ENCODE measurements at places on chromosomes 2 and 18.
A peak's percentile ranks its signal among the peaks of the same experiment; 100 is the strongest.

DNA sequence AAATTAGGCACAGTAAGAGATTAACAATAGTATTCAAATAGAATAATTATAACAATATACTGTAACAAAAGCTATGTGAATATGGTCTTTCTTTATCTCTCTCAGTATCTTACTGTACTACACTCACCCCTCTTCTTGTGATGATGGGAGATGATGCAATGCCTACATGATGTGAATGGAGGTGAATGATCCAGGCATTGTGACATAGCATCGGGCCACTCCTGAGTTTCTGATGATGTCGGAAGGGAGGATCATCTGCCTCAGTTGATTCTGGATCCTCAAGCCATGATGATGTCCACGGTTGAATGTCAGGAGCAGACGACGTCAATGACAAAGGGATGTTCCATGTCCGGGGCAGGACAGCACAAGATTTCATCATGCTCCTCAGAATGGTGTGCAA, 268.3 kb upstream of the MGAT5 start:
- DNase-seq = no peak

GRCh38 chr18:13725566-13726231, 659 bp downstream of the FAM210A start:
- DNase-seq = peak; percentile 14

GRCh38 chr2:20227894-20228505, 3.1 kb upstream of the SDC1 start:
- no peak for DNase-seq

GRCh38 chr18:8799596-8800441, 94.5 kb downstream of the MTCL1 start:
- DNase-seq = no peak

GRCh38 chr2:128442891-128443302, 124.2 kb upstream of the HS6ST1 start:
- DNase-seq = peak; percentile 1

DNA sequence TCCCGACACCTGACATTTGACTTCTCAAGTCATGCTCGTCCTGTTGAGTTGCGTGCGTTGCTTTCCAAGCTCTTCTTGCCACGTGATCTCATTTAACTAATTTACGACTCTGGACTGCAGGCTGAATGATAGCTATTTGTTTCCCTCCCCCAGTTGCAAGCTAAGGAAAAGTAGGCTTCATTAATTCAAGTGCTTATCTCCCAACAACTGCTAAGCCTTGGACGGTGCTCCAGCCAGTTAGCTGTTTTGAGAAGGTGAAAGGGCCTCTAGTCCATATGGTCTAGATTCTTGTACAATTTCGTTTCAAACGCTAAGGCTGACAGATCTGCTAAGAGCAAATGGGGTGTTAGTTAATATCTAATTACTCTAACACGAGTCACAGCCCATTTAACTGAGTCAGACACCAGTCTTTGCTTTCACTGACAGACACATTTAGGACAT, 21.1 kb downstream of the GPR45 start:
- no peak for DNase-seq

- no peak for DNase-seq
Measured at GRCh38 chr2:135149251-135149650, 97.2 kb downstream of the RAB3GAP1 start.

DNA sequence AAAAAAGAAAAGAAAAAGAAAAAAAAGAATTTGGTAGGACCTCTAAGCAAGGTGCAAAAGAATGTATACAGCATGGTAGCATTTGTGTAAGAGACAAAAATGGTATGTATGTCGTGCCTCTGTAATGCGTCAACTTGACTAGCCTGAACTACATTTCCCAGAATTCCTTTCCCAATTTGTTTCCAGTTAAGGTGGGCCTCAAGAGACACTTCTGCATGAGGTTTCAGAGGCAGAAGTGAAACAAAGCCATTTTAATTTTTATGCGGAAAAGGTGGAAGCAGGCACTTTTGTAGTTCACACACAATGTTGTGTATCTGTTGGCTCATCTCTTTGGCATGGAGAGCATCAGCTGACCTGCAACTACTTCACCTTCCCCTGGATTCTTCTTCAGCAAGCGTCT, 56.5 kb upstream of the PAPOLG start:
- no peak for DNase-seq

GRCh38 chr18:48077291-48077690, 146.8 kb upstream of the SMAD2 start:
- DNase-seq = no peak

- no peak for DNase-seq
Measured at GRCh38 chr2:31558401-31559295, 22.1 kb downstream of the SRD5A2 start.

- DNase-seq = no peak
Measured at GRCh38 chr2:11395389-11395788, 51.0 kb upstream of the ROCK2 start.

GRCh38 chr2:97761192-97761591, 47.8 kb downstream of the ZAP70 start:
- DNase-seq = peak; percentile 48

- DNase-seq = no peak
Measured at GRCh38 chr2:143422681-143423080, 293.5 kb downstream of the ARHGAP15 start.

GRCh38 chr2:38791744-38792143, 13.7 kb downstream of the GEMIN6 start:
- no peak for DNase-seq

DNA sequence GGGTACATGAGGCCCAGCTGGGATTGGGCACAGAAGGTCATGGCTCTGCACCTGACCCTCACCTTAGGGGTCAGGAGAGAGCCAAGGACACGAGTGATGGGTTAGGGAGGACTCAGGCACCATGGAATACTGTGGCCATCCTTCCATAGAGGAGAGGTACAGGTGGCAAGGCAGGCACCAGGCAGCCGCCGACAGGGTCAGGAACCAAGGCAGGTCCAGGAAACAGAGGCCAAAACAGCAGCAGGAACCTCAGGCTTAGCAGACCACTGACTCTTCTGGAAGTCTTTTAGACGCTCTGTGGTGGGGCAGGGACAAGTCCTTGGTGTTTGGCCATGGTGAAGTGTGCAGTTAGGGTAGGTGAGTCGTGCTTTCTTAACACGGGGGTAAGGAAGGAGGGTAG, 128.0 kb downstream of the NEDD4L start:
- no peak for DNase-seq

GRCh38 chr2:94861308-94862152, 9.7 kb upstream of the TEKT4 start:
- no peak for DNase-seq

GRCh38 chr2:74835831-74836674, 2.1 kb downstream of the HK2 start:
- DNase-seq = no peak

Measured in activated CD8-positive, alpha-beta memory T cell treated with anti-CD3 and anti-CD28 coated beads, Interleukin-2, amount 50 U/mL, for 4 hours (primary cell).